AG08395 (cell line): ENCODE measurements at places on chromosomes 2 and 18.

DNA sequence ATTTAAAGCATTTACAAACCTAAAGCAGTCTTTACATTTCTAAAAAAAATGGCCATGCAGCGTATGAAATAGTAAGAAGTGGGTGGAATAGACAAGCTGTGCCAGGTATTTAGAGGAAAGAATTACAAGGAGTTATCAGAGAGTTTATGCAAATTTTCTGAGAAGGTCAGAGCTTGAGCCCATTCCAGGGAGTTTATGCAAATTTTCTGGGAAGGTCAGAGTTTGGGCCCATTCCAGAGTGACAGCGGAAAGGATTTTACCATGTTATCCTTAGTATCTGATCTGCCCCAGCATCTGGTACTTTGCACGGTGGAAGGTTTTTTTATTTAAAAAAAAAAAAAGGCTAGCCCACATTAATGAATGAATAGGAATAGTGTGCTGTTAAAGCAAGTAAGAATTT lies 1.4 kb upstream of the DOK6 start:
- DNase-seq = no peak

DNA sequence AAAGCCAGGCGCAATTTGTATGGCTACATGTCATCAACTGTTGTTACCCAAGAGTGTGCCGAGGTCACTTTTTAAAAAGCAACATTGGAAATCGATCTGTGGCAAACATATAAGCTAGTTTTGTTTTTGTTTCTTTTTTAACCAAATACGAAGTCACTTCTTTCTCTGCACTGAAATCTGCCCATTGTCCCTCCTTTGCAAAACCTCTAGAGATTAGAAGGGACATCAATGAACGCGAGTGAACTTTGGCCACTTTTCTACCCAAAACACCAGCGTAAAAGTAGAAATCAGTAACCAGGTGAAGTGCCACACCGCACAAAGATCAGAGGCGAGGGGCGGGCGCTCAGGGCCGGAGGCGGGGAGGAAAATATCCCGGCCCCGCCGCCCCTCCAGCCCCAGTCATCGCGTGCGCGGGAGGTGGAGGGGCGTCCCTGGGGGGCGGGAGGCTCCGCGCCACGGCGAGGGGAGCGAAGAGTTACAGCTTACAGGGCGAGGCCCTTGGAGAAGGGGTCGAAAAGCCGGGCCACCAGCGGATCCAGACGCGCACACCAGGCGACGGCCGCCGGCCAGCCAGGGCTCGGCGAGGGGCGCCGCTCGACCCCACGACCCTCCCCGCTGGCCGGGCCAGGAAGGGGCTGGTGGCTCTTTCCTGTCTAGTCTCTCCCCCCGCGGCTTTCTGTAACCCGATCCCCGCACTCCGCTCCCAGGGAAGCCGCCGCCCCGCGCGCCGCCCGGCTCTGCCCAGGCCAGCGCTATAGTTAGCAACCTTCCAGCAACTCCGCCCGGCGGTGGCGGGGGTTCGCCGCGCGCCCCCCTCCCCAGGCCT lies 993 bp downstream of the RBMS1 start:
- DNase-seq = peak; percentile 72

- no peak for DNase-seq
Observed at GRCh38 chr18:10546557-10547300, 20.9 kb downstream of the NAPG start.

- no peak for DNase-seq
Observed at GRCh38 chr18:24506175-24506574, 45.7 kb downstream of the HRH4 start.

DNA sequence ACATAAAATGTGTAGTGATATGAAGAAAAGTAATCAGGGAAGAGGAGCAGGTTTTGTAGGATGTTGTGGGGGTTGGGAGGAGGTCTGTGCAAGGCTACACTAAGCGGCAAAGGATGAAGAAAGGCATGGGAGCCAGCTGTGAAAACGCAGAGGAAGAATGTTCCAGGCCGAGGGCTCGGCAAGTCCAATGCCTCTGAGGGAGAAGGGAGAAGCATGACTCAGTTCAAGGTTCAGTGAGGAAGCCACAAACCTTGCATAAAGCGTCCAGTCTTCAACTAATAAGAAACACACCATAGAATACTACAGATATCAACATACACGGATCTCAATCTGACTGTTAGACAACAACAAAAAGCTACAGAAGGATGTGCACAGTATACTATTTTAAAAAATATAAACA lies 16.2 kb downstream of the EPB41L3 start:
- DNase-seq = peak; percentile 76

- DNase-seq = no peak
Observed at GRCh38 chr2:194705398-194705797, 951.6 kb upstream of the SLC39A10 start.

DNA sequence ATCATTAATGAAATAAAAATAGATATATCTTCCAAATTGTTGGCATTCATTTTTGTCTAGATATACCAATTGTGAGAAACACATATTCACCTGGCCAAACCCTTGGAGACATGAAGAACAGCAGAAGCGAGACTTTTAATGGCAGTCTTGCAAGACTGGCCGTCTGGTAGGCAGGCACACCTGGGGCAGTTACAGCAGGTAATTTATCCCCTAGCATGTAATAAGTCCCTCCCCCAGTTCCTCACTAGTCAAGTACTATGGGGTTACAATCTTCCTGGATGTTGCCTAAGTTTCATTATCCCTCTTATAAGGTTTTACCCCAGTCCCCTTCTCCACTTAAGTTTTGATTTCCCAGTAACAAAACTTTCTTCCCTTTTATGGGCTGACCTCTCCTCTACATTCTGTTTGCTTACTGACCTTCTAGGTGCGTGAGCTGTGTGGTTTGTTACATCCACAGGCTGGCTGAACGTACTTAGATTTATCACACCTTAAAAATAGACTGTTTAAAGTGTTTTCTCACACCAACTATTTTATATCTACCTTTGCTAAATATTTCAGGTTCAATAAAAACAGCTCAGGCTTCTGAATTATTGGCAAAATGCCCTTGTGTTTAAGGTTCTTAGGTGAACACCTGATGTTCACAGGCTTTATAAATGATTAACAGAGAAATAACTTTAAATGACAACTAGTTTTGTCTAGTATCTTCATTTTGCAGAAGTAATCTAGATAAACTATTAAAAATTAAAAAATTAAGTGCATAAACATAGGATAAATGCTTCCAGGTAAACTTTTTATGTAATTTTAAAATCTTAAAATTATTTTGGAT lies 365.0 kb upstream of the TFPI start:
- DNase-seq = no peak

- DNase-seq = no peak
Observed at GRCh38 chr2:222730366-222730999, 59.0 kb downstream of the MOGAT1 start.

- no peak for DNase-seq
Observed at GRCh38 chr18:35770376-35771014, 189.0 kb downstream of the GALNT1 start.

DNA sequence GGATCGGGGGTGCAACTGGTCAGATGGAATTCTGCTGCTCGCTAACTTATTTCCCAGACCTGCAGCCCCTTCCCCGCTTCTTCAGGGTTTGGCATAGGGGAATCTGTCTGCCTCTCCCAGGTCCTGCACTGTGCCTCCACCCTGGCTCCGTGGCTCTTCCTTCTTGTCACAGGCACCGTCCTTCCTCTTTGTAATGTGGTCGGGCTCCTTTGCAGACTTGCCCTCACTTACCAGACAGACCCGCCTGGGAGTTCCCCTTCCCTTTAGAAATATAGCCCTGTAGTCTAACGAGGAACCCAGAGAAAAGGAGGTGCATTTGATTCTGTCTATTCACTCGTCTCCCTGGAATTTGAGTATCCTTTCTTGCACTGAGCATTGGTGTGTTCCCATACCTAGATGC lies 63.9 kb upstream of the PAX8 start:
- DNase-seq = no peak

DNA sequence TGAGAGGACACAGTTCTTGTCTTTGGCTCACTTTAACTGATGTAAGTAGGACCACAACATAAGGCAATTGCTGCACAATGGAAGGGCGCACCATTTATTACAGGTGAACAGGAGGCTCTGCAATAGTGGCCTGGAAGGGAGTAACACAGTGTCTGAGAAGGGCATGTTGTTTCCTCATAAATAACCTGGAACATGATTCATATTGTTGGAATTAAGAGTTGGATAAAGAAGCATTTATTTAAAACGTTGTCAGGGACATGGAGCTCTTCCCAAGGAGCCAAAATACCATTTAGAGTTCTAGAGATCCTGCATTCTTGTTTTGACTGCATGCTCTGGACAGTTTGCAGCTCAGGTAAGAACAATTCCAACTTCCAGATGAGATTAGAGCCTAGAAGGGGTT lies 110.4 kb downstream of the PLCL1 start:
- no peak for DNase-seq

DNA sequence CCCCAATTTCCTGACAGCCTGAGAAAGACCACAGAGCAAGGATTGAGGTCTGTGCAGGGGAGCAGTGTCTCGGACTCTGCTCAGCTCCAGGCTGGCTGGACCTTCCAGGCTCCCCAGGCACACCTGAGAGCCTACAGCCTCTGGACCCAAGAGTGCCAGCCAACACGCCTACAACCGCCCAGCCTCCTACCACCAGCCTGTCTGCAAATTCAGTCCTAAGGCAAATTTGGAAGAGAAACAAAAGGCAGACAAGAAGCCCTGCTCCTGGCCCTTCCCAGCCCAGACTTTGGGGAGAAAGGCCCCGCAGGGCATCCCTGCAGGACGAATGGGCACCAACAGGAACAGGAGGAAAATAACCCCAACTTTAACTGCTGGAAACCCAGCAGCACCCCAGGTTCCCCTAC lies 1.9 kb downstream of the HS6ST1 start:
- no peak for DNase-seq

DNA sequence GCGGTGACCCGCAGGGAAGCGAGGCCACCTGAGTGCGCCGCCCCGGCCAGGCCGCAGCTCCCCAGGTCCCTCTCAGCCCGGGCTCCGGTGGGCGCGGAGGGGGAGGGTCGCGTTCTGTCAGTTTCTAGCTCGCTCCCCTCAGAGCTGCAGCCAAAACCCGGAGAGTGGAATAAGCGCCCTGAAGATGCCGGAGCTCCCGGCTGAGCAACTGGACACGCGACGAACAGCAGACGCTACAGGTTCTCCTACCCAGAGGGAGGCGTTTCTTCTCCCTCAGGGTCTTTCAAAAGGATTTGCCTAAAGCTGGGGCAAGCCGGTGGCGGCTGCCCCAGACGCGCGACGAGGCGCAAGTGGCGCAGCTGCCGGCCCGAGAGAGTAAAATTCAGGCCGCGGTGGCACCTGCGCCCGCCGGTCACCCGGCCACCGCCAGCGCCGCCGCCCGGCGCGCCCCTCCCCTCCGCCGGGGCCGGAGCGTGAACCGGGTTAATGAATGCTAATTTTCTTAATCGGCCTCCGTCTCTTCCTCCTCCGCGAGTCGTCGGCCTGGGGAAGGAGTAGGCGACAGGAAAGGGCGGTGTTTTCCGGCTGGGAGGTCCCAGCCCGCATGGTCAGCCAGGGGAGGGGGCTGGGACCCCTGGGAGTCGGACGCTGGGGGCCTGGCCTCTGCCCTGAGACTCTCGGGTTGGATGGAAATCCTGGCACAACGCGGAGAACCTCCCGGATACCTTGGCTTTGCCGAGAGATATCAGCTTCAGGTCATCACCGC lies 845 bp upstream of the CDC42EP3 start:
- peak; percentile 72 for DNase-seq

- no peak for DNase-seq
Observed at GRCh38 chr2:105584435-105585010, 160.2 kb upstream of the NCK2 start.

DNA sequence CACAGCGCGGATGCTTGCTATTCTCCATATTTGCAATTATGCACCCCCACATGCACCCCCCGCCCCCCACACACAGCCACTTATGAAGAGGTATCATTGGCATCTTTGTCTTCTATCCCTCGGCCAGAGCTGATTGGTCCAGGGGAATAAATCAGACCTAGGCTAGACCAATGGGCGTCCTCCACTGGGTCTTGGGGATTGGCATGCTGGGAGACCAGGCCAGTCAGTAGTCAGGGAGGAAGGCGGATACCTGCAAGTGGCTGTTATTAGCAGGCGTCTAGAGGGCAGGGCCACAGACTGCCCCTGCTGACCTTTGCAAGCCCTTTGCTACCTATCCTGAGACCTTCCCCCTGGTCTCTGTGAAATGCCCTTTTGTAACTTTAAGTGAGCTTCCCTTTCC lies 30.0 kb downstream of the ATOH8 start:
- no peak for DNase-seq

DNA sequence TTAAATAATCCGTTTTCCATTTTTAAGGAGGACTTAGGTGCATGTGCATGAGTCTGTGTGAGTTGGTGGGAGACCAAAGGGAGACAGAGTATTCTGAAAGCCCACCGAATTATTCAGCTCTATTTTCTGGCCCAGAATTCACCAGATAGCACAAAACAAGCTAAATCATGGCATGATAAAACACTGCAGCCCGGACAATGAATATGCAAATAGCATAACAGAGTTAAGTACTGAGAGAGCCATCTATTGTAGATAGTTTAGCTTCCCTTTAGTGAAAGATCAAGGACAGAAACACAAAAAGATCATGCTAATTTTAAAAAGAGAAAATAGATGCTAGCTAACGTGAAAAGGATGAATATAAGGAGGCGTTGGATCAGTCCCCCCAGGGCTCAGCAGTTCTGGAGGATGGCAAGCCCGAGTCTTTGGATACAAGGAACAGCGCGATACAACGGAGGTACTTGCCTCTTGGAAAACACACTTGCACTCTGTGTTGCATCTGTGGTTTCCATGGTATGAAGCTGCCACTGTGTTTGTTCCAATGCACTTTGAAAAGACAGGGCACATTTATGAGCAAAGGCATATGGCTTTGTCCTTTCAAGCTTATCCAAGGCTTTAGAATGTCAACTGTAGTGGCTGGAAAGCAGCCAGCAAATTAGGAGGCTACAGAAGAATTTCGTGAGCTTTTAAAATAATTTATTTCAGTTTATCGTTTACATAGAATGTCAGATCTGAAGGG lies 119.9 kb downstream of the LYPD1 start:
- no peak for DNase-seq

DNA sequence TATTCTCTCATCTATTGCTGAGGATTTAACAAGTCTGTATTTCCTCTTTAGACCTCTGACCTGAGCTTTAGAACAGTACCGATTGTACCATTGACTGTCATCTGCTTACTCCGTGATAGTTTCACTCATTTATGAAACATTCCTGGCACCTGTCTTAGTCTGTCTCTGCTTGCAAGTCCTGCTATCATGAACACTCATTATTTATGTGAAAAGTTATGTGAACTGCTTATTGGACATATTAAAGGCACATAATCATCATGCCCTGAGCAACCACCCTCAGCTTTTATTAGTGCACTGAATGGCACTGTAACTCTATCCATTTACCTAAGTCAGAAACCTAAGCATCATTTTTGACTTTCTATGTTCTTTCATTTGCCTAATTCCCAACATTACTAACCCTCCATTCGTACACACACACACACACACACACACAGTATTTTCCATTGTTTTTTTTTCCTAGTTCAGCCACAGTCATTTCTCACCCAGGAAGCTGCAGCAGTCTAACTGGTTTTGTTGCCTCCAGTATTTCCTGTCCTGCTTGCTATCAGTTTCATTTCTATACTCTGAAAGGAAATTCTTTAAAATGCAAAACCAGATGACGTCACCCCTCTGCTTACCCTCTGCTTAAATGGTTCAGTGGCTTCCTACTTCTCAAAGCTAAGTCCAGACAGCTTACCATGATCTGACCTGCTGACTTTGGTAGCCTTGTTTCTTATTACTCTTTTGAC lies 146.1 kb downstream of the HAUS1 start:
- DNase-seq = peak; percentile 26
